ENCODE measurements at places on chromosomes 7 and 10.

DNA sequence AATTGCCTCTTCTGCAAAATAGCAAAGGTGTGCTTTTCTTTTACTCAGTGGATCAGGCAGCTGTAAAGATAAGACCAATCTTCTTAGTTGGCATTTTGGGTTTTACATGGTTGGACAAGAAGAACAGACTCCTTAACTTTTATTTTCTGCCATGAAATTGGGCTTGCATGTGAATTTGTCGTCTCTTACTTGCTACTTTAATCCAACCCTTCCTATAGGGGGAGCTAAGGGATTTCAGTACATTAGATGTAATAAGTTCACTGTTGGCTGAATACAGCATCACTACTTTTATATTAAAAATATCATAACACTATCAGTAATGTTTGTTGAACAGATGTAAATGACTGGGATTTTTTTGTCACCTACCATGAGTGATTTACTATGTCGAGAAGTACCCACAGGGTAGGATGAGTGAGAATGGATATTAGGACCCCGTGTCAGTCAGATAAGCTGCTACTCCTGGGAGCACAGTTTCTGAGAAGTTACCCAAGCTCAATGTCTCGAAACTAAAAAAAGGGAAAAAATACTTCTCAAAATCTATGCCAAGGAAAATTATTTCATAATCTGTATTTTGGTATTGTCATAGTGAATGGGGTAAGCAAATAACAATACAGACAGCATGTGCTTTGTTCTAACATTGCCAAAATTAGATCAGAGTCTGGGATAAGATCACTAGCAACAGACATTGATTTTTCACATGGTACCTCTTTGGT is 127.4 kb upstream of the AGR3 start:
- DNase-seq, result no peak

GRCh38 chr10:83045731-83046130 is 1093.6 kb upstream of the GHITM start:
- no peak for DNase-seq

DNA sequence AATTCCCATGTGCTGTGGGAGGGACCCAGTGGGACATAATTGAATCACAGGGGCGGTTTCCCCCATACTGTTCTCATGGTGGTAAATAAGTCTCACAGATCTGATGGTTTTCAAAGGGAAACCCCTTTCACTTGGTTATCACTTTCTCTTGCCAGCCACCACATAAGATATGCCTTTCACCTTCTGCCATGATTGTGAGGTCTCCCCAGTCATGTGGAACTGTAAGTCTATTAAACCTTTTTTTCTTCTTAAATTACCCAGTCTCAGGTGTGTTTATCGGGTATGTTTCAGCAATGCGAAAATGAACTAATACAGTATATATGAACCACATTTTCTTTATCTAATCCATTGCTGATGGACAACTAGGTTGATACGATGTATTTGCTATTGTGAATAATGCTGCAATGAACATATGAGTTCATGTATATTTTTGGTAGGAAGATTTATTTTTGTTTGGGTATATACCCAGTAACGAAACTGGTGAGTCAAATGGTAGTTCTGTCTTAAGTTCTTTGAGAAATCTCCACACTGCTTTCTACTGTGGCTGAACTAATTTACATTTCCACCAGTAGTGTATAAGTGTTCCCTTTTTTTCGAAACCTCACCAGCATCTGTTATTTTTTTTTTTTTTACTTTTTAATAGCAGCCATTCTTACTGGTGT is 70.0 kb upstream of the HGF start:
- no peak for DNase-seq

- DNase-seq, result no peak
These were observed 44.8 kb upstream of the CDK1 start for GRCh38 chr10:60733517-60733822.

DNA sequence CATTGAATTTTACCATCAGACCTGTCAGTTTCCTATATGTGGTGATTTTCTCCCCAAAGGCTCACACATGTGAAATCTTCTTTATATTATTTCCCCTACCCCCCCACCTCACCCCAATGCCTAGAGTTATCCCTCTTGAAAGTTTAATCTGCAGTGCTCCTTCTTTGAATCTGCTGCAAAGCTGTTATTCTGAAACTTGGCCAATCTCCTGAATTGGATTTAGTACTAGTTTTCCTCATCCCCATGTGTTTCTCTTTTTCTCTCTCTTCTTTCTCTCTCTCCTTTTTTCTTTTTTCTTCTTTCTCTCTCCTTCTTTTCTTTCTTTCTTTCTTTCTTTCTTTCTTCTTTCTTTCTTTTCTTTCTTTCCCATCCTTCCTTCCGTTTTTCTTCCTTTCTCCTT is 886.2 kb downstream of the TYW1 start:
- no peak for DNase-seq

DNA sequence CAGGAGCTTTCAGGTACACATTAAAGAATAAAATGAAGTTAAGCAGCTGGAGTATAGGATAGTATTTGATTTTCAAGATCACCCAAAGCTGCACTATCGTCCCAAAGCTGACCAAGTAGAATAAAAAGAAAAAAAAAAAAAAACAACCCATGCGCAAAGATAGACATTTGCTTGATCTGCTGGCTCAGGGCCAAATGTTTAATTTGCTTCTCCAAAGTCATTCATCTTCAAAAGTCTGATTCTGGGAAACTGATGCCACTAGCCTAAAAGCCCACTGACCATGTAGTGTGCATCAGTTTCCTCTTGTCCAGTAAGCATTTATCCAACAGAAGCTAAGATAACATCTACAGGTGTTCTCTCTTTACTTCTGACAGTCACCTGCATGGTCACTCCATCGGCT is 14.5 kb downstream of the MEST start:
- DNase-seq, result no peak

DNA sequence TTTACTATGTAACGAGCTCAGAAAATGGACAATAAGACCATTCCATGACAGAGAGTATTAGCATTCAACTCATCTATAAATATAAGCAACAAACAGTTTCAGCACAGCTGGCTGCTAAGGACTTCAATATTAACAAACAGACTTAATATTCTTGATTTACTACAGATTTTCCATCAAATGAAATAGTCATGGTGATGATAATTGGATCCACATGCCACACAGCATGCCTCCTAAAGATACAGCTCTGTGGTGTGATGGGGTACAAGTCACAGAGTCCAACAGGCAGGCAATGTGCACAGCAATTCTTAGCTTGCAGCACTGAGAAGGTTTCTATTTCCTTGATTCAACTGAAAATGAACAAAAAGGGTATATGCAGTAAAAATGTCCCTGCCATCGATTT is 54.0 kb downstream of the DOCK4 start:
- no peak for DNase-seq

- DNase-seq, result no peak
These were observed 118.1 kb downstream of the CTTNBP2 start for GRCh38 chr7:117755136-117755535.

DNA sequence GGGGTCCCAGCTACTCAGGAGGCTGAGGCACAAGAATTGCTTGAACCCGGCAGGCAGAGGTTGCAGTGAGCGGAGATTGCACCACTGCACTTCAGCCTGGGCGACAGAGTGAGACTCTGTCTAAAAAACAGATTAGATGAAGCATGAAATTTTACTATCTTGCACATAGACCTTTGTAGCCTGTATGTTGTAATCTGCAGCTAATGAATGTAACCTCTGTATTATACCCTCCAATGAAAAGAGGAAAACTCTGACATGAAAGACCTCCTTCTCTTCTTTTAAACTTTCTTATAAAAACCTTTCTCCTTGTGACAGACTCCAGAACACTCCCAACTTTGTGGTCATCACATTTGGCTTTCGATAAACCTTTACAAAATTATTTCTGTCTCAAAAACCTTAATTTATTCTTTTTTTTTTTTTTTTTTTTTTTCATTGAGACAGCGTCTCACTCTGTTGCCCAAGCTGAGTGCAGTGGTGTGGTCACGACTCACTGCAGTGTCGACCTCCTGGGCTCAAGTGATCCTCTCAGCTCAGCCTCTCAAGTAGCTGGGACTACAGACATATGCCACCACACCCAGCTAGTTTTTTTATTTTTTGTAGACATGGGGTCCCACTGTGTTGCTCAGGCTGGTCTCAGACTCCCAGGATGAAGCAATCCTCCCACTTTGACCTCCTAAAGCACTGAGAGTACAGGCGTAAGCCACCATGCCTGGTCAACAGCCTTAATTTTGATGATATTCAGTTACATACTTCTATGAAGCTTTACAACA is 97.4 kb downstream of the SVOPL start:
- DNase-seq, result no peak

GRCh38 chr7:149532654-149533053 is 35.0 kb upstream of the ZNF746 start:
- DNase-seq, result no peak

DNA sequence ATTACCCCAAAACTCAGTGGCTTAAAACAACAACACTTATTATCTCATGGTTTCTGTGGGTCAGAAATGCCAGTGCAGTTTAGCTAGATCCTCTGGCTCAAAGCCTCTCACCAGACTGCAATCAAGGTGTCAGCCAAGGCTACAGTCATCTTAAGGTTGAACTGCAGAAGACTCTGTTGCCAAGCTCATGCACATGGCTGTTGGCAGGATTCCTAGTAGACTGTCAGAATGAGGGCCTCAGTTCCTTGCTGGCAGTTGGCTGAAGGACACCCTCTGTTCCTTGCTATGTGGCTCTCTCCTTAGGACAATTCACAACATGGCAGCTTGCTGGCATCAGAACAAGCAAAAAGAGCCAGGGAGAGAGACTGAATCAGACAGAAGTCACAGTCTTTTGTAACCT is 34.7 kb downstream of the TOMM7 start:
- no peak for DNase-seq

Data from T-helper 2 cell (primary cell).